ENCODE measurements at places on chromosomes 11 and 22.

DNA sequence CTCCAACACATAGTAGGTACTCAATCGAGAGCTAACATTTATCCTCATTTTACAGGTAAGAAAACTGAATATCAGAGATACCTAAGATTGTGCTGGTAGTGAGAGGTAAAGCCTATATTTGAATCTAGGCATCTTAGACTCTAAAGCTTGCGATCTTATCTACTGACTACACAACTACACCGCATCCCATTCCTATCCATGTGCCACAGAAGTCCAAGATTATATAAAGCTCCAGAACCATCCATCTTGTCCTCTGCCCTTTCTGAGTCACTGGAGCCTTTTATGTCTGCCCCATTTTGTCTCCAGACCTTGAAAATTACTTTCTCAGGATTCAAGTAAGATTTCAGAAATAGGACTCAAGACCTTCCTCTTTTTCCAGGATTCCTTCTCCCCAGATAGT is 84.4 kb downstream of the OR5AK2 start:
- no peak for DNase-seq

- no peak for DNase-seq
Measured at GRCh38 chr11:74677131-74677530, 54.1 kb downstream of the CHRDL2 start.

DNA sequence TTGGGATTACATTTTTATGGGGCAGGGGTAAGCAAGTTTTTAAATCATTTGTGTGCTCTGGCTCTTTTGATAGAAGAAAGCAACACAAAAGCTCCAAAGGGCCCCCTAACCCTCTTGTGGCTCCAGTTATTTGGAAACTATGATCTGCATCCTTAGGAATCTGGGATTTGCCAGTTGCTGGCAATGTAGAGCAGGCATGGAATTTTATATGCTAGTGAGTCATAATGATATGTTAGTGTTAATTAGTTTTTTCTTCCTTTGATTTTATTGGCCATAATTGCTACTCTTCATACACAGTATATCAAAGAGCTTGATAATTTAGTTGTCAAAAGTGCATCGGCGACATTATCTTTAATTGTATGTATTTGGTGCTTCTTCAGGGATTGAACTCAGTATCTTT is 10.1 kb downstream of the RAG1 start:
- no peak for DNase-seq

DNA sequence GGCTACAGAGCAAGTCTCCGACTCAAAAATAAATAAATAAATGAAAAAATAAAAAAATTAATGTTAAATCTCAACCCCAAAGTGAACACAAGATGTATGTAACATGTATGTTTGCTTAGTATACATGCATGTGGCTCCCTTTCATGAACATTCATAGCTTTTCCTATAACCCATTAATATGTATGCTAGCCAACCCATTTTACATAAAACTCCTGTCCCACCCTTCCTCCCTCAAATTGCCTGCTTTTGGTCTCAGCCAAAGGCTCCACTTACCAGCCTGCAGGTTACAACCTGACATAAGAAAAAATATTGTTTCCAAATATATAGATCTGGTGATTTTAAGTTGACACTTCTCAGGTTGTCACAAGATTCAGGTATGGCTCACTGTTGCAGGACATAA is 3.7 kb upstream of the FOLR1 start:
- DNase-seq, result no peak

DNA sequence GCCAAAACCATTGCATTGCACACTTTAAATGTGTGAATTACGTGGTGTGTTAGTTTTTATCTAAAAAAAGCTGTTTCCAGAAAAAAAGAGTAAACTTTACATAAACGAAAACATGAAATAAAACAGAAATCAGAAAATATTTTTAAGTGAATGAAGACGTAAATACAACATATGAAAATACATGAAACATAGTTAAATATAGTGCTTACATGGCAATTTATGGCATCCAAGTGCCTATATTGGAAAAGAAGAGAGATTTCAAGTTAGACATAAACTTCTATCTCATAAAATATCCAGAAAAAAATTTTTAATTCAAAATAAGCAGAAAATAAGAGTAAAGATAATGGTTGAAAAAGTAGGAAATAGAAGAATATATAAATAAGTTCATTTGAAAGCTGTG is 11.9 kb upstream of the OR8D2 start:
- DNase-seq, result no peak

DNA sequence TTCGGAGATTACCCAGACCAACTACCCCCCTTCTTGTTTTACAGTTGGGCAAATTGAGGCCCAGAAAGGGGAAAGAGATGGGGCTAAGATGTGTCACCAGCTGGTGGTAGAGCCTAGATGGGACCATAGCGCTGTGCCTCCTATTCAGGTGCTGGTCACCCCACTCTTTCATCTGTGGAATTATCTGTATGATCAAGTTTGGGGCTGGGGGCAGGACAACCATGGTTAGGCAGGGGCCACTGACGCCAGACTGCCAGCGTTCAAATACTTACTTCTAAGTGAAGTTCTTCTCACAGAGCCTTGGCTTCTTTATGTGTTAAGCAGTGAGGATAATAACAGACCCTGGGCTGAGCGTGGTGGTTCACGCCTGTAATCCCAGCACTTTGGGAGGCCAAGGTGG is 55.9 kb downstream of the IGLL1 start:
- no peak for DNase-seq

Data from stimulated activated naive CD8-positive, alpha-beta T cell treated with anti-CD3 and anti-CD28 coated beads, Interleukin-15, Interleukin-2, amounts not matched to agents 100 U/mL and 50 U/mL, for 24 hours (primary cell).